ENCODE measurements at places on chromosomes 12 and 14. TPM values are rescaled to one million over a fixed set of nuclear protein-coding genes. Genes with fewer than 3 reads are reported as not detected.

The GPD1 gene
- 18.3 TPM for polyA plus RNA-seq

The DPF3 gene
- 2.3 TPM for polyA plus RNA-seq

The CLEC2A gene
- polyA plus RNA-seq = not detected

DNA sequence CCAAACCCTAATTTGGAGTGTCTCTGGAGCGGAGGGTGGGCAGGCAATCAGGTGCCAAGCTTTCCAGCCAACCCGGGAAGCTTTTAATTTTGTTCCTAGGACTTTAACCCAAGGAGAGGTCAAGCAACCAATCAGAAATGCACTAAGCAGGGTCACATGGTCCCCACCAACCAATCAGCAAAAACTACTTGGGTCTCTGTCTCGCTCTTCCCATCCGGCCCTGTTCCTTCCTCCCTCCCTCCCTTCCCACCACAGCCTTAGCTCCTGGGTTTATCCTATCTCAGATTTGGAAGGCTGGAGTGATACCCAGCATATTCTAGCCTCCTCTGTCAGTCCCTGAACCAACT lies 7.3 kb downstream of the HOXC5 start:
- no peak for DNase-seq

Measured in brain (organoid and tissue), 16 donors.